ENCODE measurements at places on chromosomes 12 and 14. TPM values are rescaled to one million over a fixed set of nuclear protein-coding genes. Genes with fewer than 3 reads are reported as not detected.
A peak's percentile ranks its signal among the peaks of the same experiment; 100 is the strongest.

DNA sequence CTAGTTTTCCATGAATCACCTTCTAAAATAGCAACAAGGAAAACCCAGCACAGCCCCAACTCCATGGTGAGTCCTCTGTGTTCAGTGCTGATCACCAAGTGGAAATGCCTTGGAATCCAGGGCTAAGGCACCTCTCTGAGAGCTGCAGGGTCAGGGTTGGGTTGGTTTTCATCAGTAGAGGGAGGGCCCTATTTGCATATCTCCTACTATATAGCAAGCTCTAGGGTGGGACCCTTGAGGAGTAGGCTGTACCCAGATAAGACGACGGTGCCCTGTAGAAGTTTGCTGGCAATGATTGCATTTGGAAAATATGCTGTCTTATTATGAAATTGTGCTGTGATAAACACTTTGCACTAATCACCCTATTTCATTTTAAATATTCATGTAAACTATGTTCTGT is 1011.8 kb downstream of the TMEM121 start:
- no peak for DNase-seq

DNA sequence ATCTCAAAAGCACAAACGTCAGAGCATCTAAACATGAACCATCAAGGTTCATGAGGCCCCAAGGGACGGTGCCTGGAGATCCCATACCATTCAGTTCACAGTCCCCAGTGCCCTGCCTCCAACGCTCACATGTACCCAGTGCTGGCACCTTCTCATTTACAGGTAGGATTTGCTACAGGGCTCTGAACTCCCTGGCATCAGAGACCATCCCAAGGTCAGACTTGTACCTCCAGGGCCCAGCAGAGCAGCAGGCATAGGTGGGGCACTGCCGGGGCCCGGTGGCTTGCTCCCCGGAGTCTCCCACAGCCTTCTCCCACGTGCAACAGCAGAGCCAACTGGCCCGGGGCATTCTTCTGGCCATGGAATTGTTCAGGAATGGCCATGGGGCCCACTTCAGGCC is 114.8 kb downstream of the BCL11B start:
- DNase-seq: no peak

DNA sequence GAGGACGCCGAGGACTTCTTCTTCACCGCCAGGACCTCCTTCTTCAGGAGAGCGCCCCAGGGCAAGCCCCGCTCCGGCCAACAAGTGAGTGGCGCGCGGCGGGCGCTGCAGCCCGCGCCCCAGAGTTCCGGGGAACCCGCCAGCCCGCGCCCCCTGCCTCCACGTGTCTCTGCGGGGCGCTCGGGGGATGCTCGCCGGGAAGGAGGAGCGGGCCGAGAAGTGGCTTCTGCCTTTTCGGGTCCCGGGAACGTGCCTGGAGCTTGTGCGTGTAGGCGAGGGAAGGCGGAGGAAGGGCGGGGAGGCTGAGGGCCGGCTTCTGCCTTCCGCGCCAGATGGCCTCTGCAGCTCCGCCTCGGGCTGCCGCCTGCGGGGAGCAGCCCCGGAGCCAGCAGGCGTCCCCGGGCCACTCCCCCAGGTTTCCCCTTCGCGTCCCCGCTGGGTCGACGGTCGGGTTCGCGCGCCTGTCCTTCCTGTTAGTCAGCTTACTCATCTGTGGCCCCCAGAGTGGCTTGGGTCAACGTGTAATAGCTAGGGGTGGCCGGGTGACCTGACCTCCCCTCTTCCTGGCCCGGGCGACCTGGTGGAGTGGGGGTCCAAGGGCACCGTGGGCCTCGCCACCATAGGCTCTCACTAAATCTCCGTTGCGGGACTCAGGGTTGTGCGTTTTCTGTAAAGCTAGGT is 505 bp downstream of the RASSF3 start:
- DNase-seq: peak; percentile 11

- peak; percentile 59 for DNase-seq
These were observed 29.0 kb upstream of the AMN start for GRCh38 chr14:102893452-102893851.

- no peak for DNase-seq
These were observed 33.6 kb downstream of the CDKL1 start for GRCh38 chr14:50362764-50363713.

- no peak for DNase-seq
These were observed 18.8 kb downstream of the CEP170B start for GRCh38 chr14:104883681-104884361.

DNA sequence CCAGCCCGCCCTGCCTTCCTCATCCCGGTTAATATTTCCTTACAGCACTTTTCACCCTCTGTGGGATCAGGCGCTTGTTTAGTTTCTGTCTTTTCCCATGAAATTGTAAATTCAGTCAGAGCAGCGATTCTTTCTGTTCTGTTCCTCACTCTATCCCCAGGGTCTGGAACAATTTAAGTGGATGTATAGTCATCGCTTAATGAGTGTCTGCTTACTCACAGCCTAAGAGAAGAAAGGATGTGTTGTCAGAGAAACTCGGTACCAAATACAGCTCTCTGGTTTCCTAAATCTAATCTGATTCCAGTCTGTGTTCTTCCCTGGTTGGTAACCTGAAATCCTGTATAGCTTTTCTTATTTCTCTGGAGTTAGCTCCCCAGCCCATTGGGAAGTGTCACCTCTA is 44.9 kb downstream of the FOS start:
- DNase-seq: no peak

Gene OTUB2
- total RNA-seq: 0.21 TPM

Gene FAIM2
- total RNA-seq: 68.6 TPM

Gene LRP1-AS
- total RNA-seq: not detected

- DNase-seq: no peak
These were observed 99.8 kb upstream of the SEL1L start for GRCh38 chr14:81633496-81633895.

DNA sequence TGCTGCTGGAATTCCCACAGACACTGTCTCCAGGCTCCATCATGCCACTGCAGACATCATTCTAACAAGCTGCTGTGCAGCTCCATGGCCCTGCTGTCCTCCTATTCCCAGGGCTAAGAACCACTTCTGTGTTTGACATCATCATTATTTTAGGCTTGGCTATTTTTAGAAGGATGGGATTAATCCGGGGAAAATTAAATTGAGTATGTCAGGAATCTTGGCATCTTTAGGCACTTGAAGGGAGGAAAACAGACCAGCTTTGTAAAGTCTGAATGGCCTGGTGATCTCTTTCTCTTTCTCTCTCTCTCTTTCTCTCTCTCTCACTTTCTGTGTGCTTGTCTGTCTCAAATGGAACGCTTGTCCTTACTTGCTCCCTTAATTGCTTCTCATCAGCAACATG is 568.3 kb upstream of the FLRT2 start:
- no peak for DNase-seq

Gene FSCB
- 0.30 TPM for total RNA-seq

- no peak for DNase-seq
These were observed 37.7 kb downstream of the NEUROD4 start for GRCh38 chr12:55057481-55057880.

Gene KRT78
- total RNA-seq: 10.8 TPM
